ENCODE measurements at places on chromosomes 5 and 9.
A peak's percentile ranks its signal among the peaks of the same experiment; 100 is the strongest.

GRCh38 chr9:96612105-96612965 is 7.3 kb downstream of the CDC14B start:
- no peaks in the 10 kb centered on the region for H3K27me3 ChIP-seq
- no peak overlapping the region for H3K27ac ChIP-seq
- H3K36me3 ChIP-seq: no peaks in the 10 kb centered on the region
- H3K4me3 ChIP-seq: no peak overlapping the region
- DNase-seq: no peak
- H3K4me1 ChIP-seq: no peaks in the 10 kb centered on the region

- peaks cover 96% of the 10 kb centered on the region for H3K36me3 ChIP-seq
- peak overlapping the region; percentile 31 for H3K27ac ChIP-seq
- no peak for DNase-seq
- H3K27me3 ChIP-seq: no peaks in the 10 kb centered on the region
- peaks cover 25% of the 10 kb centered on the region for H3K4me1 ChIP-seq
These were observed 11.0 kb downstream of the SPARC start for GRCh38 chr5:151675611-151676313.

DNA sequence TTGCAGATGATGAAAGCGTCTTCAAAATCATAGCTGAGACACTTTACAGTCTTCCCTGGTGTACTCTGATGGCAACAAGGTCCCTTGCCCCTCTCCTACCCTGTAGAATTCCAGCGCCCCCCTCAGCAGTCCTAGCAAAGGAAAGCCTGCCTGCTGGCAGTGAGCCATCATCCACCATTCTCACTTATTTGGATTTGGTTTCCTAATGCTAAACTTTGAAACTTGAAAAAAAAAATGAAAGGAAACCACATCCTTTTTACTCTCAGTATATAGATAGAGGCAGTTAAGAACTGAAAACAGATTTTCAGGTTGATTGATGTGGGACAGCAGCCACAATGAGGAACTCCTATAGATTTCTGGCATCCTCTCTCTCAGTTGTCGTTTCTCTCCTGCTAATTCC is at the start of gene GZMA:
Gene GZMA (plus strand): TSS at position 299 of the 400 bp plus-strand sequence. CDS start 37 bp downstream, at position 336.
- H3K36me3 ChIP-seq: no peaks in the 10 kb centered on the region
- no peaks in the 10 kb centered on the region for H3K27me3 ChIP-seq

DNA sequence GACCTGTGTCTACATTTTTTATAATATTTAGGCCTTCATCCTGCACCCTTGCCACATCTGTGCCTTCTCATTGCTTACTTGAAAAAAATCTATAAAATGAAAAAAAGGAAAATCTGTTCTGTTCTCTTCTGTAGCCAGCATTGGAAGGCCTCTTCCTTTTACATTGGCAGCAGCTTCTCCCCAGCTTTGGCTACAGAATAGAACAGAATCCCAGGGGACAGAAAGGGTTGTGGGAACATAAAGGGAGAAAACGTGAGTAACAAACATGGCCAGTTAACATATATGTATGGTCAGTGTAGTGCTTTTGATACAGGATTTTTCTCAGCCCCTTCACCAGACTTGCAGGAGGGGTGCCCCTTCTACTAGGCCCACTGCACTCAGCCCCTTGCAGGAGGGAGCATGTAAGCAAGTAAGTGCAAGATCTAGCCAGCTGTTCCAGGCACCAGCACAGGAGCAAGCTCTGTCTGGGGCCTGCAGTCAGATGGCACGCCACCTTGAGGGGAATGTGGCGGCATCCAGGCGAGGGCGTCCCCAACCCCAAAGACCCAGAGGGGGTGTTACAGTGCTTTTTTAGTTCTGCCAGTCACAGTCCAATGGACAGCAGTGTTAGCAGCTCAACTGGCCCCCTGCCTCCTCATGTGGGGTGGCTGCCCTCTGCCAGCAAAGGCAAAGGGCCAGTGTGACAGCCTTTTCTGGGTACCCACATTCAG is 330.5 kb upstream of the ZNF462 start:
- no peak overlapping the region for H3K27ac ChIP-seq
- DNase-seq: no peak
- H3K27me3 ChIP-seq: no peaks in the 10 kb centered on the region
- no peaks in the 10 kb centered on the region for H3K4me1 ChIP-seq
- H3K36me3 ChIP-seq: no peaks in the 10 kb centered on the region
- H3K4me3 ChIP-seq: no peak overlapping the region

DNA sequence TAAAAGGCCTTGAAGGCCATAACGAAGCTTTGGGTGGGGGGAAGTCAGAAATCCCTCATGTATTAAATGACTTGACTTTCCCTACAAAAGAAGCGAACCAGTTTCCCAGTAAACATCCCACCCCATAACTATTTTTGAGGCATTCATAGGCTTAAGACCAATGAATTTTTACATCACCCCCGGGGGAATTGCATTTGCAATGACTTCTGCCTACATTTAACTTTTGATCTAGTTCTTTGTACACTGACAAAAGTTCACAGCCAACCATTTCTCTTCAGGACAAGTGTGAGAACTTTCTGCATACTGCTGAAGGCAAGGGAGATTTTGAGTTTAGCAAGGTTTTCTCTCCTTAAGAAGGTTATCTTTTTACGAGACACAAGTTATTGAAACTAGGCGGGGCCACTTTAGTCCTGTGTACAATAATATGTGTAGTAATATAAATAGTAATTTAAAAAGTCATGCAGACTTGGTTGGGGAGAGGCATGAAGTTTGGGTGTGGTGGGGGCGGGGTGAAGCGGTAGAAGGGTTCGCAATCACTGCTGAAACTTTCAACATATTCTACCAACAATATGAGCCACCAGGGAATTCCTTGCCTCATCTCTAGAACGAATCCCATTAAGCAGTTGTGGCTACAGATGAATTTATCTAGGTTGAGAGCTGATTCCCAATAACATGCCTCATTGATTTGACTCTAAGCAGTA is 2.5 kb downstream of the TJP2 start:
- no peaks in the 10 kb centered on the region for H3K27me3 ChIP-seq
- peaks cover 79% of the 10 kb centered on the region for H3K4me1 ChIP-seq
- no peak for DNase-seq
- no peaks in the 10 kb centered on the region for H3K36me3 ChIP-seq
- H3K27ac ChIP-seq: peak overlapping the region; percentile 96

- no peak overlapping the region for H3K4me3 ChIP-seq
- H3K4me1 ChIP-seq: peaks cover 13% of the 10 kb centered on the region
- no peaks in the 10 kb centered on the region for H3K36me3 ChIP-seq
- no peak for DNase-seq
- H3K27me3 ChIP-seq: no peaks in the 10 kb centered on the region
These were observed 92.7 kb downstream of the PCSK1 start for GRCh38 chr5:96340357-96340756.

DNA sequence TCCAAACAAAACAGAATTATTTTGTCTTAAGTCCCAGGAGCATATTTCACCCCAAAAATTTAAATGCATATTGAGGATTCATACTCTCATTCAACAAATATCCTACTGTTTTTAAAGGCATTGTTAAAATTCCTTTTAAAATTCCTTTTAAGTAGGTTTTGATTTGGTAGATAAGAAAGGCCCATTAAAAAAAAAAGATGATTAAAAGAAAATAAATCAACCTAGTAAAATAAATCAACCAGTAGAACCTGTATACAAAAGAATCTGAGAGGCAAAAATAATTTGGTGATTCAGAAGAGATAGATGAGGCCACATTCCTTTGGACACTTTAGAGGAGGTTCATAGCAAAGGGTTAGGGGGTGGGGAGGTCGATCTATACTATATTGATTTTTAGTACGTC is 585.3 kb upstream of the TLE4 start:
- no peak overlapping the region for H3K27ac ChIP-seq
- H3K36me3 ChIP-seq: no peaks in the 10 kb centered on the region
- no peaks in the 10 kb centered on the region for H3K27me3 ChIP-seq
- no peak for DNase-seq

- no peaks in the 10 kb centered on the region for H3K27me3 ChIP-seq
- H3K27ac ChIP-seq: no peak overlapping the region
- no peak overlapping the region for H3K4me3 ChIP-seq
- H3K36me3 ChIP-seq: no peaks in the 10 kb centered on the region
These were observed 44.1 kb upstream of the FOXE1 start for GRCh38 chr9:97808972-97809371.

GRCh38 chr9:126367139-126367538 is 40.5 kb downstream of the MVB12B start:
- H3K4me1 ChIP-seq: peaks cover 26% of the 10 kb centered on the region
- H3K27me3 ChIP-seq: no peaks in the 10 kb centered on the region
- peak overlapping the region; percentile 17 for H3K27ac ChIP-seq
- H3K36me3 ChIP-seq: no peaks in the 10 kb centered on the region
- DNase-seq: no peak
- no peak overlapping the region for H3K4me3 ChIP-seq

Data from RWPE2 (cell line).